ENCODE measurements at places on chromosomes 4 and X.

DNA sequence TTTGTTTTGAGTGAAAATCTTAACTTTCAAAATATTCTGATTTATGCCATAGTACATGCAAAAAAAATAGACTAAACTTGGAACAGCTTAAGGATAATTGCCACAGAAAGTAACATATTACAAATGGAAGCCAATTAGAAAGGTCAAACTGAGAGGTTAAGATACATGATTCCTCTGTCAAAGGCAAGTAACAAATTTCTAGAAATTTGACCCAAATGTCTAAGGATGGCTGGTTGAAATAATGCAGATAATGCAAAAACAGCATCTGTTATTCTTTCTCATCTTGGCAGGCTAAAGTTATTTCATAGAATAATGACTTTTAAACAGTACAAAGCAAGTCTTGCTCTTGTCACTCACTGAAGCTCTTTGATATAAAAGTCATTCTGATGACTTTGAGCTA lies 10.5 kb downstream of the FGF5 start:
- DNase-seq: no peak

DNA sequence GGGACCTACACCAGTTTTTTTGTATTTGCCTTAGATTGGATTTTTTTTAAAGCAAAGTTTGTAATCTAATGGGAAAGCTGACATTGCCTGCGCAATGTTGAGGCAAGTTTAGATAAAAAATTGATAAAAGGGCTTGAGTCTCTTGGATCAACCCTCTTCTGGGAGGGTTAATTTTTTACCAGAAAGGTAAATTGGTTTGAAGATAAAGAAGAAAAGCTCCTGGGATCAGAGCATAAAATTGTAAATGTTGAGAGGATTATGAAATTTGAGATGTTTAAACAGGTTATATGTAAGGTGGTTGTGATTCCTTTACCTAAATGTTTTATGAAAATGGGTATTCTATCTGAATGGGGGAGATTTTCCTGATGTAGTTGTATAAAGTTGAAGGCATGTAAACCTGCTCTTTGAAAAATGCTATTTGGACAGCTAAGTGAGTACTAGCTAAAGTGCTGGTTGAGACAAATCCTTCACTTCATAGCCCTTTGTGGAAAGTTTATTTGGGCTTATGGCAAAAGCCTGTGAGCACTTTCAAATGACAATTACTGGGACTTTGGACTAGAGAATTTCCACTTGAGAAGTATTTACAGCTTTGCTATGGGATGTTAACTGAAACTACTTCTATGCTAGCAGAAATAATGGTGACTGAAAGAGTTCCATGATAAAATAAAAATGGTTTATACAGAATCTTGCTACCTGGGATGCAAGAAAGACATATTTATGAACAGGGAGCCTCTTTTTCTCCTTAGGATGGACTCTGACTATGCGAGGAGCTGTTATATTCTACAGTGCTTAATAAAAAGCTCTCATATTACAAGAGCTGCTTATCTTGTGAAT lies 56.2 kb downstream of the UGT2B10 start:
- DNase-seq: no peak

- DNase-seq: peak; percentile 36
Measured at GRCh38 chrX:148269513-148269912, 230.9 kb upstream of the AFF2 start.

GRCh38 chr4:84699001-84699671 lies 116.2 kb downstream of the CDS1 start:
- no peak for DNase-seq

GRCh38 chr4:14771504-14772175 lies 230.6 kb upstream of the CPEB2 start:
- no peak for DNase-seq

DNA sequence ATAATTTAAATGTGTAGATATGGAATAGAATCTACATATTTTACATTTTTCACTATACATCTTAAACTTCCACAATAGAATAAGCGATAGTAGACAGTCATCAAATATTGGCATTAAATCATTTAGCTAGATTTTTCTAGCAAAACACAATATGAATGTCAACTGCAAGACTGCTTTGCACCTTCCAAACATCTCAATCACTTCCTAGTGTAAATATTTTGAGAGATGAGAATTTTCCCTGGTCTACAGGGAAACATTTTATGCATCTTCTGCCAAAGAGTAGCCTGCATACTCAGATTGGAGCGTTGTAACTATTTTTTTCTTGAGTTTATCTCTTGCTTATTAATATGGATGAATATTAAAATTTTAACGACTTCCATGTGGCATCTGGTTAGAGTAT lies 897.4 kb downstream of the CENPC start:
- no peak for DNase-seq

- no peak for DNase-seq
Measured at GRCh38 chr4:16938512-16939040, 40.1 kb upstream of the LDB2 start.

GRCh38 chr4:133148690-133149363 lies at the start of gene PCDH10:
Gene PCDH10 (plus strand): TSS chr4:133149294. CDS start chr4:133150141, 847 bp downstream.
- DNase-seq: no peak

- DNase-seq: no peak
Measured at GRCh38 chr4:83629945-83630721, 94.2 kb downstream of the GPAT3 start.

GRCh38 chr4:41258783-41259182 lies 2.1 kb downstream of the UCHL1 start:
- DNase-seq: peak; percentile 39

- no peak for DNase-seq
Measured at GRCh38 chr4:16006771-16007446, 43.9 kb upstream of the FGFBP2 start.

DNA sequence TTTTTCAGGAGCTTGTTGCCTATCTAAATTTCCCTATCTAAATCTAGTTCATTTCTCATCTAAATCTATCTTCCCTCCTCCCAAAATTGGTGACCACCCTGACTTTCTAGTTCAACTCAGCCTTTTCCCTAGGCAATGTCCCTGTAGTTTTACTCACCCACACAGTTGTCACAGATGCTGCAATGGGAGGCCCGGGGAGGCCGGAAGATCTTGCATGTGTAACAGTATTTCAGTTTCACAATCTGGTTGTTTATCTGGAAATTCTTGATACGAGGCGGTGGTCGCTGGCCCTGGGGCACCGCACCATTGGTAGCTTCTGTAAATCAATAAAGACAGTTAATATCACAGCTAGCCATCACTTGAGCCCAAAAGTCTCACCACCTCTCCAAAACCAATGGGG lies 20.2 kb downstream of the ZDHHC9 start:
- DNase-seq: no peak

DNA sequence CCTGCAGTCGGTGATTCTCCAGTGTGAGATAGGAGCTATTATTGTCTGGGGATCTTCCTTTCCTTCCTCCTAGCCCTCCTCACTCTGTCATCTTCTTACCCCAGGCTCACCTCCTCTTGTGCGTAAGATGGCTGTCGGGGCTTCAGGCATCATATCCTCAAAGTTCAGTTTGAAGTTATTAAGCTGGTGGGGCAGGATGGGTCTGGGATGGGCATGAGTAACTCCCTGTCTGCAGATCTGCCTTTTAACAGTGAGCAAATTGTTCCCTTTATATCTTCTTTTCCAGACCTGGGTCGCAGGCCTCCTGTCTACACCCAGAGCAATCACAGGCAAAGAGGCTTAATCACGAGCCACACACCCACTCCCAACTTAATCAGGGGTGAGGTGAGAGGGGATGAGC lies 900 bp upstream of the MTMR1 start:
- no peak for DNase-seq

DNA sequence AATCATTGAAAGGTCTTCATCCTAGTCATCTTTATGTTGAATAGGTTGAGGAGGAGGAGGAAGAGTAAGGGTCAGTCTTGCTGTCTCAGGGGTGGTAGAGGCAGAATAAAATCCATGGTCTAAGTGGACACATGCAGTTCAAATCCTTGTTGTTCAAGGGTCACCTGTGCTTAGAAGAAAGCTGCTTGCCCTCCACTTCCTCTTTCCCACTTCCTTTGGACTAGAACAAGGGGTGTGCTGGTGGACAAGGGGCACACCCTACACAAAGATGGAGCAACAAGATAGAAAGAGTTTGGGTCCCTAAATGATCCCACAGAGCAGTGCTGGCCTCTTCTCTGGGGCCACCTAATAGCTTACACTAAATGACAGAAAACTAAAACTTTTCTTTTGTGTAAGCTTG lies 47.9 kb downstream of the HSD17B13 start:
- DNase-seq: no peak

- no peak for DNase-seq
Measured at GRCh38 chr4:1973218-1973617, 35.6 kb downstream of the NELFA start.

DNA sequence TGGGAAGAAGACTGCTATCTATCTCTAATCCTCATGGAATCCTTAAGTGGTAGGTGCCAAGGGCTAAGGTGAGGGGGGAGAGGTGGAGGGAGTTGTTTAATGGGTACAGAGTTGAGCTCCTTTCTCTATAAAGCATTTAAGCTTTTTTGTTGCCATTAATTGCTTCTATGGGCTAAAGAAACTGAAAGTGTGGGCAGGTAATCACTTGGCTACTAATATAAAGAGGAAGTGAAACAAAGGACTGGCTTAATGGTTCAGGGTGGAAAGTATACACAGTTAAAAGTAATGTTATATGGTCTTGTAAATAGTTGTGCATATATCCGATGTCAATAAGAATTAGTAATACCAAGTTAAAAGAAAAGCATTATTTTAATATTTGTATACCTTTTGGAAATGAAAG lies 83.9 kb downstream of the POLA1 start:
- no peak for DNase-seq

GRCh38 chrX:7614616-7615015 lies 228.4 kb upstream of the VCX start:
- DNase-seq: no peak

DNA sequence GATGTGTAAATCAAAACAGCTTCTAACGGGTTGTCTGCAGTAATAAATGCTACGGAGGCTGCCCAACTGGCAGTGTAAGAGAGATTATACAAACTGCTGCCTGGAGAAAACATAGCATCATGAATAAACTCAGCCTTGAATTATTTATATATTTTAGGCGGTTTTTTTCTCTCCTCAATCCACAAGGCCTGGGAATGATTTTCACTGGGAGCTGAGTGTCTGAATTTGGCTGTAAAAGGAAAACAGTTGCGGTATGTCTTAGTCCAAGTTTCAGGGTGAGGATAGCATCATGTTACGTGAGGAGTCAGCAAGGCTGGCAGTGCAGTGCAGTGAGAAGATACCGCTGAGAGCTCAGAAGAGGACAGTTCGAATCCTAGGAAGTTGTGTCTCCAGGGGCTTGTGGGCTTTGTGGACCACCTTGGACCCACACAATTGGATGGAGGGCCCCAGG lies 291.5 kb upstream of the BOD1L1 start:
- no peak for DNase-seq

DNA sequence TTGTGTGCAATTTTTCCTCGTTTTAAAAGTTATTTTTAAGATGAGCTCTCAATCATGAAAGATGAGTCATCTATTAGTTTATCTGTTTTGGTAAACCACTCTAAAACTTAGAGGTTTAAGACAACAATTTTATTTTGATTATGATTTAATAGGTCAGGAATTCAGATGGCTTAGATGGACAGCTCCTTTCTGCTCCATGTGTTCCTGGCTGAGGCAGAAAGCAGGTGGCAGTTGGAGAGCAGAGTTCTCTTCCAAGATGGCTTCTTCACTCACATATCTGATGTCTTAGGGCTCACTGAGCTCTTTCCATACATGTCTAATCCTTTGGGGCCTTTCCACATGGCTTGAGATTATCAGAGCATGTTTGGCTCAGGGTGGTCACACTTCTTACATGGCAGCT lies 48.3 kb upstream of the GRPR start:
- DNase-seq: no peak

DNA sequence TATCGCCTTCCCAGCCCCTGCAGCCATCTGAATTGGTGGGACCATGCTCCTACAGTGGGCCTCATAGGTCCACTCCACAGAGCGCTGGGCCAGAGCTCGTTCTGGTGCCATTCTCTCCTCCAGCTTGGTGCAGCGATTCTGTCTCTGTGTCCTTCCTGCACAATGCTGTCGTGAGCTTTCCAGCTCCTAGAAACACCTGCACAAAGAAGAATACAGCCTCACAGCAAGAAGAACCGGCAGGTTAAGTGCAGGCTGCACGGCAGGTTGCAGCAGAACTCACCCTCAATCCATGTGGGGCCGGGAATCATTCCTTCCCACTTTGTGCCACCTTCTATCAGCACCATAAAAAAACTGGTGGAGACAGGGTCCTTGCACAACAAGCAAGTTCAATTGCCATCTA lies 101.2 kb upstream of the ENPP6 start:
- no peak for DNase-seq

GRCh38 chr4:20676501-20677197 lies 23.6 kb upstream of the PACRGL start:
- DNase-seq: no peak

- DNase-seq: no peak
Measured at GRCh38 chr4:180695851-180696250, 1547.4 kb upstream of the TENM3 start.

DNA sequence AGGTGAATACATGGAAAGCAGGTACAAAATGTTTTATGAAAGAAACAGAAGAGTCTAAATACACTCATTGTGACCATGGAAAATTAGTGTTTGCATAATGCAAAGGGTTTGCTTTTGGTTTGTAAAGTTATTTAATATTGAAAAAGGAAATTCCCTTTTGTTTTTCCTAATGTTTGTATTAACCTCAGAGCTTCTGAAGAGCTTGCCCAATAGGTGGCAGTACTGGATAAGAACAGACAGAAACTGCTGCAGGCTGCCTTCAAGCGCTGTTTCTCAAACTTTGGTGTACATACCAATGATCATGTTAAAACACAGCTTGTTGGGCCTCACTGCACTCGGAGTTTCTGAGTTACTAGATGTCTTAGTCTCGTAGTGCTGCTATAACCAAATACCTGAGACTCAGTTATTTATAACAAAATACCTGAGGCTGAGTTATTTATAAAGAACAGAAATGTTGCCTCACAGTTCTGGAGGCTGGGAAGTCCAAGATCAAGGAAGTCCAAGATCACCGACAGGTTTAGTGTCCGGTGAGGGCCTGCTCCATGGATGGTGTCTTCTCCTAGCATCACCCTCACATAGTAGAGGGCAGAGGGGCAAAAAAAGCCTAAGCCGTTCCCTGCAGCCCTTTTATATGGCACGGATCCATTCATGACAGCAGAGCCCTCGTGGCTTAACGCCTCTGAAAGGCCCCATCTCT lies 54.2 kb downstream of the SUPT20HL2 start:
- no peak for DNase-seq

GRCh38 chr4:80305466-80305865 lies 30.1 kb upstream of the CFAP299 start:
- no peak for DNase-seq

Data from NCI-H1436 treated with DMSO at 0.1 percent for 48 hours (cell line).